ENCODE measurements at places on chromosomes 6 and 20. TPM values are rescaled to one million over a fixed set of nuclear protein-coding genes. Genes with fewer than 3 reads are reported as not detected.
A peak's percentile ranks its signal among the peaks of the same experiment; 100 is the strongest.

GRCh38 chr6:14807130-14807529 is 438.7 kb upstream of the JARID2 start:
- peaks cover 2% of the 10 kb centered on the region for H3K27me3 ChIP-seq
- H3K36me3 ChIP-seq = peaks cover 2% of the 10 kb centered on the region
- no peak for DNase-seq

GRCh38 chr6:169930799-169931198 is 179.4 kb downstream of the ERMARD start:
- peaks cover 3% of the 10 kb centered on the region for H3K27me3 ChIP-seq
- H3K27ac ChIP-seq = no peak overlapping the region
- no peaks in the 10 kb centered on the region for H3K4me1 ChIP-seq
- H3K4me3 ChIP-seq = no peak overlapping the region
- H3K36me3 ChIP-seq = no peaks in the 10 kb centered on the region

DNA sequence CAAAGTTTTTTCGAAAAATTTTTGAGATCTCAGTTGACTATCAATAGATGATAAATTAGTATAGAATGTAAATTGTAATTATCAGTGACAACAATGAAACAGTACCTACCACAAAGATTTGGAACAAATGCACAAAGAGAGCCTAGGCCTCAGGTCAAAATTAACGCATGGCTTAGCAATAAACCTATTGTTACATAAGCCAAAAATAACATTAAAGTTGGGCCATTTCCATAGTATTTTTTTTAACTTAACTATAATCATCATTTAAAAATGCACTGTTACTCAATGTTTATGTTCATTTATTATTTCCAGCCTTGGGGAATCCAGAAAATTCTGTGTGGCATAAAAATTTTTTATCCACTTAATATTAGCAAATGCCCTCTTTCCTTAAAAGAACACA is 117.0 kb downstream of the EPB41L2 start:
- H3K4me1 ChIP-seq = no peaks in the 10 kb centered on the region
- no peak overlapping the region for H3K4me3 ChIP-seq
- peaks cover 2% of the 10 kb centered on the region for H3K27me3 ChIP-seq
- DNase-seq = no peak
- H3K36me3 ChIP-seq = no peaks in the 10 kb centered on the region

F13A1 gene
- total RNA-seq = not detected

- H3K27ac ChIP-seq = no peak overlapping the region
- DNase-seq = no peak
- H3K4me3 ChIP-seq = no peak overlapping the region
- H3K4me1 ChIP-seq = no peaks in the 10 kb centered on the region
Observed at GRCh38 chr20:51085769-51086168, 62.9 kb upstream of the KCNG1 start.

- no peaks in the 10 kb centered on the region for H3K36me3 ChIP-seq
- H3K4me3 ChIP-seq = no peak overlapping the region
- DNase-seq = no peak
Observed at GRCh38 chr6:53567701-53568100, 22.8 kb upstream of the GCLC start.

DNA sequence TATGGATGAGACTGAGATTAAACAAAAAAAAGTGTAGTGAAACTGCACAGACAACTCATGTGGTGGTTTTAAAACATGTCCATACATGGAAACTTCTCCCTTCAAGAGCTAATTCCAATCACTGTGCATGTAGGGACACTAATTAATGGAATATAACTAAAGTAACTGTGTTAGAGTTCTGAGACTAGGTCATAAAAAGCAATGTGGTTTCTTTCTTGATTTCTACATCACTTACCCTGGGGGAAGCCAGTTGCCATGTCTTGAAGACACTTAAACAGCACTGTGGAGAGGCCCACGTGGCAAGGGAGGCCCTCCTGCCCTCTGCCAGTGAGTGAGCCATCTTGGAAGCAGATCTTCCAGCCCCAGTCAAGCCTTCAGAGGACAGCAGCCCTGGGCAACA is 118.2 kb upstream of the DST start:
- no peaks in the 10 kb centered on the region for H3K27me3 ChIP-seq
- no peak overlapping the region for H3K27ac ChIP-seq
- no peak for DNase-seq
- H3K4me3 ChIP-seq = no peak overlapping the region
- no peaks in the 10 kb centered on the region for H3K4me1 ChIP-seq

- no peaks in the 10 kb centered on the region for H3K4me1 ChIP-seq
- H3K27me3 ChIP-seq = no peaks in the 10 kb centered on the region
Observed at GRCh38 chr6:76166297-76166696, 93.8 kb upstream of the IMPG1 start.

- no peak overlapping the region for H3K27ac ChIP-seq
- no peaks in the 10 kb centered on the region for H3K36me3 ChIP-seq
- DNase-seq = peak; percentile 56
- H3K4me1 ChIP-seq = no peaks in the 10 kb centered on the region
- H3K4me3 ChIP-seq = no peak overlapping the region
Observed at GRCh38 chr6:133916650-133917151, 27.8 kb downstream of the TCF21 start.

DNA sequence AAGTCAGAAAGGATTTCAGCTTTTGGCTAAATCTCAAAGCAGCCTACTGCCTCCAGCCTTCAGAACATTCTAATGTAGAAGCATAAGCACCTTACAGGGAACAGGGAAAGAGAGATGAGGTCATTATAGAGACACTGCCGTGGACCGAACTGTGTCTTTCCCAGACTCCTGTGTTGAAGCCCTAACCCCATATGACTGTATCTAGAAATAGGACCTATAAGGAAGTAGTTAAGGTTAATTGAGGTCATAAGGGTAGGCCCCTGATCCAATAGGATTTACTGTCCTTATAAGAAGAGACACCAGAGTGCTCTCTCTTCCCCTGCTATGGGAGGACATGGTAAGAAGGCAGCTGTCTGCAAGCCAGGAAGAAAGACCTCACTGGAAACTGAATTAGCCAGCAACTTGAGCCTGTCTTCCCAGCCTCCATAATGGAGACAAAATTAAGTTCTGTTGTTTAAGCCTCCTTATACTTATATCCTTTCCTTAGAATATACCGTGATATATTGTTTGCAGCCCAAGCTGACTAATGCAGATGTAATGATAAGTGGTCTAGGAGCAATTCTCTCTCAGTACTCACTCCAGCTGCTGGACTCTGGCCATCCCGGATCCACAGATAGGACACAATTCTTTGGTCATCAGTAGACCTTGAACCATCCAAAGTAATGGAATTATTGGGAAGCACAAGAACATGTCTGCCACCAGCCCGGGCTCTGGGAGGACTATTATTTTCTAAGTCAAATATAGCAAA is 71.4 kb downstream of the ALDH5A1 start:
- no peak for DNase-seq
- no peaks in the 10 kb centered on the region for H3K4me1 ChIP-seq
- no peaks in the 10 kb centered on the region for H3K36me3 ChIP-seq
- H3K4me3 ChIP-seq = no peak overlapping the region
- peaks cover 10% of the 10 kb centered on the region for H3K27me3 ChIP-seq

CST5 gene
- not detected for total RNA-seq

DNA sequence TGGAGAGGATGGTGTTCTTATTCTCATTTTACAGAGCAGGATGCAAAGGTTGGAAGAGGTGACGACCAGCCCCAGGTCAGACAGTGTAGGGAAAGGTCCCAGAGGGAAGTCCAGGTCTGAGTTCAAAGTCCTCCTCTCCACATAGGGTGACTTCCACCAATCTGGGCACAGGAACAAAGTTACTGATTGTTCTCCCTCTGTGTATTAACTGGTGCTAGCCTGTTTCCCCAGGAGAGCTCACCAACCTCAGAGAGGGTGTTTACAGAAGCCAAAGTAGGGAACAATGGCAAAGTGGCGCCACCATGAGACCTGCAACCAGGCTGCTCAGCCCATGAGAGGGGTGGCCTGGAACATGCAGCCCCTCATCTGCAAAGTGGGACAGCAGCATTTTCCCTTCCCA is 16.8 kb upstream of the SIRPB1 start:
- no peak for DNase-seq
- H3K27me3 ChIP-seq = no peaks in the 10 kb centered on the region
- no peak overlapping the region for H3K4me3 ChIP-seq
- H3K36me3 ChIP-seq = peaks cover 41% of the 10 kb centered on the region
- H3K27ac ChIP-seq = peak overlapping the region; percentile 13
- H3K4me1 ChIP-seq = peaks cover 37% of the 10 kb centered on the region

GRCh38 chr6:53761036-53761435 is 33.8 kb upstream of the LRRC1 start:
- no peak for DNase-seq
- no peaks in the 10 kb centered on the region for H3K4me1 ChIP-seq
- H3K27ac ChIP-seq = no peak overlapping the region
- peaks cover 12% of the 10 kb centered on the region for H3K27me3 ChIP-seq

DNAAF9 gene
- total RNA-seq = 0.98 TPM

CRYBG1 gene
- total RNA-seq = 10.2 TPM

GINS1 gene
- total RNA-seq = 40.1 TPM

TMC2 gene
- not detected for total RNA-seq

SIM1 gene
- total RNA-seq = 0.13 TPM

GRCh38 chr6:102950967-102951366 is 1557.5 kb downstream of the GRIK2 start:
- no peaks in the 10 kb centered on the region for H3K36me3 ChIP-seq
- DNase-seq = no peak
- no peak overlapping the region for H3K27ac ChIP-seq
- H3K4me1 ChIP-seq = no peaks in the 10 kb centered on the region

GRCh38 chr6:28580475-28580874 is 54.8 kb downstream of the GPX5 start:
- no peak for DNase-seq
- no peak overlapping the region for H3K27ac ChIP-seq
- no peaks in the 10 kb centered on the region for H3K36me3 ChIP-seq
- H3K4me1 ChIP-seq = no peaks in the 10 kb centered on the region
- no peak overlapping the region for H3K4me3 ChIP-seq

PROKR2 gene
- total RNA-seq = not detected

- no peaks in the 10 kb centered on the region for H3K27me3 ChIP-seq
- no peak overlapping the region for H3K4me3 ChIP-seq
- H3K27ac ChIP-seq = no peak overlapping the region
- no peak for DNase-seq
- no peaks in the 10 kb centered on the region for H3K4me1 ChIP-seq
Observed at GRCh38 chr20:61933951-61934715, 131.5 kb downstream of the TAF4 start.

GRCh38 chr6:127195833-127196232 is 70.8 kb upstream of the RNF146 start:
- H3K27ac ChIP-seq = no peak overlapping the region
- H3K27me3 ChIP-seq = peaks cover 10% of the 10 kb centered on the region
- no peak for DNase-seq
- H3K4me1 ChIP-seq = no peaks in the 10 kb centered on the region
- H3K4me3 ChIP-seq = no peak overlapping the region

DNA sequence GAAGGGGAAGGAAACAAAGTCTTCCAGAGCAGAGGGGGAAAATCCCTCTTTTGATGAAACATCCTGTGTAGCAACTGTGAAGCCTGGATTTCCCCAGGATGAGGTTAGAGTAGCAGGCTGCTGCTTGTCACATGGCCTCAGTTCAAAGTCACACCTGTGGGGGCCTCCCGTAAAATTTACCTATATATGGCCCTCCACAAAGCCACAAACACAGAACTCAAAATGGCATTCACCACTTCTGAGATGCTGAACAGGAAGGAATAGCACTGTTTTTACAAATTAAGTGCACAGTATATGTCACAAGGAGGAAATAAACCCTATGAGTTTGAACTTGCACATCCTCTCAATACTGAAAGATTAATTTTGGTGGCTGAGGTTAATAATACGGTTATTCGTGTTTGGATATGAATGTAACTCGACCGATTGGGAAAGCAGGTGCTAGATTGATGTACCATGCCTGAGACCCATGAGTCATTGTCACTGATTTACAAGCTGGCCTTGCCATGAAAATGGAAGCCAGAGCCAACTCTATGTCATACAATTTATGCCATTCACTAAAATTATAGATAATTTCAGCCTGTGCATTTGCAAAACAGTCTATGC is 70.6 kb downstream of the SGK1 start:
- peaks cover 14% of the 10 kb centered on the region for H3K36me3 ChIP-seq
- no peaks in the 10 kb centered on the region for H3K27me3 ChIP-seq
- peak overlapping the region; percentile 91 for H3K27ac ChIP-seq

DNA sequence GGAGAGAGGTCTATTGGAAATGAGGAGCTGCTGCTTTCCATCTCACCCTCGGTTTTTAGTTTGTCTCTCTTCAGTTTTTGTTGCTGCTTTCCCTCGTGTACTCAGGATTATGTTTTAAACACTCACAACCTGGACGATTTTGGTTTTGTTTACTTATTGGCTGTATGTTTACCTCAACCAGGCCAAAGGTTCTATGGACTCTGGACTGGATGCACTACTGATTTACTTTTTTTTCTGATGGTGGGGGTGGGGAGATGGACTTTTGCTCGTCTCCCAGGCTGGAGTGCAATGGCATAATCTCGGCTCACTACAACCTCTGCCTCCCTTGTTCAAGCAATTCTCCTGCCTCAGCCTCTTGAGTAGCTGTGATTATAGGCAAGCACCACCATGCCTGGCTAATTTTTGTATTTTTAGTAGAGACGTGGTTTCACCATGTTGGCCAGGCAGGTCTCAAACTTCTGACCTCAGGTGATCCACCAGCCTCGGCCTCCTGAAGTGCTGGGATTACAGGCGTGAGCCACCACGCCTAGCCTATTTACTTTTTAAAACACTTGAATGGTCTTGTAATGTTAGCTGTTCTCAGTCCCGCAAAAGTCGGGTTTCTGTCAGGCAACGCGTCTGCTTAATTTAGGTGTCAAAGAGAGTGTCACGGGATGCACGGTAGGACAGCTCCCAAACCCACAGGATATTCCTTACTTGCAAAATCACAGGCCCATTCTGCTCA is 148.2 kb upstream of the RIPOR2 start:
- H3K27ac ChIP-seq = peak overlapping the region; percentile 61
- peaks cover 6% of the 10 kb centered on the region for H3K4me1 ChIP-seq
- peaks cover 38% of the 10 kb centered on the region for H3K36me3 ChIP-seq
- no peak overlapping the region for H3K4me3 ChIP-seq
- no peak for DNase-seq

- no peak for DNase-seq
- H3K4me3 ChIP-seq = no peak overlapping the region
- H3K36me3 ChIP-seq = peaks cover 37% of the 10 kb centered on the region
Observed at GRCh38 chr6:158066136-158066781, 84.6 kb downstream of the SYNJ2 start.

DNA sequence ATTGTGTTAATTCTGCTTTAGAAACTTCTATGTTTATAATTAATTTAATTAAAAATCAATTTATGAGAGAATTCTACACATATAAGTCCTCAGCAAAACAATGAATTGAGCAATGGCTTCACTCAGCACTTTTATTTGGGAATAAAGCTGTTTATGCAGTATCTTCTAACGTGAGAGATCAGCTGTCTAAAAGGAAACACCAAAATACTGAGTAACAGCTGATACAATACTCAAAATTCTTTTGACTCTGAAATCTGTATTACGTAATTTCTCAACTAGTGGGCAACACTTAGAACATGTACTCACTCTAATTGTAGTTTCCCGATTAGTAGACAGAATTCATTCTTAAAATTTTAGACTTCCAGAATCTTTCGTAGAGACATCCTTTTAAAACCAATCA is 49.8 kb downstream of the MAP3K7 start:
- H3K4me3 ChIP-seq = no peak overlapping the region
- H3K36me3 ChIP-seq = peaks cover 25% of the 10 kb centered on the region
- H3K4me1 ChIP-seq = peaks cover 30% of the 10 kb centered on the region
- H3K27me3 ChIP-seq = no peaks in the 10 kb centered on the region
- DNase-seq = no peak

C2 gene
- total RNA-seq = 1.6 TPM

Measured in activated T-helper 1 cell treated with anti-CD3 and anti-CD28 coated beads, Interleukin-12 subunit alpha, Interleukin-12 subunit beta, Interleukin-2, Interleukin-4 antibody, amounts not matched to agents 30 ng/mL and 10 ng/mL and 1 ng/mL, durations not matched to agents 14 hours and 24 hours and 36 hours (primary cell).